ENCODE measurements at places on chromosomes 12 and 14.

GRCh38 chr12:131853832-131854797, 25.9 kb downstream of the MMP17 start:
- no peak for DNase-seq

GRCh38 chr14:98964171-98964570, 307.8 kb downstream of the BCL11B start:
- DNase-seq: no peak

GRCh38 chr14:62179367-62180018, 417.3 kb downstream of the SNAPC1 start:
- peak; percentile 43 for DNase-seq

DNA sequence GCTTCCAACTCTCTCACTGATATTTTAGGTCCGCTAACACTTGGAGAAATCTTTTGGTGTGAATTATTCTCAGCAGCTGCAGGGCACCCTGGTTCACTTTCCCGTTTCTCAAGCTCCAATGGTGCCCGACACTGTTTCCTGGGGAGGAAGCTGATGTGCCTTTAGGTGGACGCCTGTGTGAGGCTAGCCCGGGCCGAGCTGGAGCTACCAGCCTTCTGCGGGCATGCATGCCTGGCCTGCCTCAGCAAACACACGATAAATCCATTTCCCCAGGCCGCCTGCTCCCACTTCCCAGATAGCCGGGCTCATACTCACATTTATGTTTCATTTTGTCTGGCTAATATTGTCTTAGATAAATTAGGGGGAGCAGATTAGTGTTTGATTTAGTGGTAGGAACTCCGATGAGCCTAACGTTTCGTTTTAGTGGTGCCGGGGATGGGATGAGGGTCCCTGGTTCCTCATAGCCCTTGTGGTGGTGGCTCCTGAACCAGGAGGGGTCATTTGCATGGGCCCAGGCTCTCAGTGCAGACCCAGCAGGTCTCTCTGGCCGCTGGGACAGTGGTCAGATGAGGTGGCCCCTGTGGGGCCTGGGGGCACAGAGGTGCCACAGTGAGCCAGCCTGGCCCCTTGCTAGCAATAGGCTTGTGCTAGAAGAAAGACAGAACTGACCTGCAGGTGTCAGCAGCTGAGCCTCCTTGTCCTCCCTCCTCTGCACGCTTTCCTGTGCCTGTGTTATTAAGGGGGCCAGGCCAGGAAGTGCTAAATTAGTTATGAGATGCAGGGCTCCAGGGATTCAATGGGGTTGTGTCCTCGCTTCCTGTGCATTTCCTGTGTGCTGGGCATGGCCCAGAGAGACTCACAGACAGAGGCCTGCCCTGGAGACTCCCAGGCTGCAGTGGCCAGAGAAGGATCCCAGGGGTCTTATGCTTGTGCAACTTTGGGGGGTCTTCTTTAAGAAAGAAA, 88.3 kb downstream of the KIF26A start:
- DNase-seq: no peak

GRCh38 chr12:68422956-68423574, 90.9 kb upstream of the MDM1 start:
- DNase-seq: no peak

DNA sequence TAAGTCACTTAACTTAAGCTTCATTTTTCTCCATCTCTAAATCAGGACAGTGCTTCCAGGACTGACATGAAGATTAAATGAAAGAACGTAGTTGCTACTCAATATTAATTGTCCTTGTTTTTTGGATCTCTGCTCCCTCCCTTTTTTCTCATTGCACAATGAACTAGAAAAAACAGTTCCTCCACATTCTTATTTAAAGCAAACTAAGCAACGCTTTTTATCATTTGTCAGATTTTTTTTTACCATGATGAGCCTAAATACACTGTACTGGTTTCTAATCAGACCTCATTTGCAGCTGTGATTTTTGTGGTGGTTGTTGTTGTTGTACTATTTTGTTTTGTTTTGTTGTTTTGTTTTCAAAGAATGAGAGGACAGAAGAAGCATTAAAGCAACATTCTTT, 23.2 kb upstream of the PARP11 start:
- no peak for DNase-seq

DNA sequence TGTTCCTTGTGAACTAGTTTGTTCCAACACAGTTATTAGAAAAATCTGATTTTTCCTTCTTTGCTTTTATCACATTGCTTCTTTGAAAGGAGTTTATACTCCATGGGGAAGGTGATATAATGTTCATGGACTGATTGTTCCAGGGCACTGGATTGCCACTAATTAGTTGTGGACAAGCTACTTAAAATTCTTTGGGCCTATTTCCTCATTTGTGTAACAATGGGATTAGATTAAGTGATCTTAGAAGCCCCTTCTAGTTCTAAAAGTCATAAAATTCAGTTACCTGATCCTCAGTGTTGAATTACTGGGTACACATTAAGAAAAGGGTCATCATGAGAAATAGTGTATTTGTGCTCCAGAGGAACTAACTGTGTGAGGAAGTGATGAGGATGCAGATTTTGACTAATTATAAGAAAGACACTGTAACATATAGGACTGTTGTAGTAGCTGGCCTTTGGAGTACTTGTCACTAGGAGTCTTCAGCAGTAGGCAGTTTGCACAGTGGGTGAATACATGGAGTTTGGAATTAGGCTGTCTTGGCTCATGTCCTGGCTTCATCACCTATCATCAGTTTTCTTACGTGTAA, 82.2 kb downstream of the MIA2 start:
- DNase-seq: no peak

GRCh38 chr12:23217158-23217557, 592.2 kb downstream of the ETNK1 start:
- no peak for DNase-seq

GRCh38 chr14:104639885-104640548, 35.4 kb upstream of the TMEM179 start:
- DNase-seq: peak; percentile 46

DNA sequence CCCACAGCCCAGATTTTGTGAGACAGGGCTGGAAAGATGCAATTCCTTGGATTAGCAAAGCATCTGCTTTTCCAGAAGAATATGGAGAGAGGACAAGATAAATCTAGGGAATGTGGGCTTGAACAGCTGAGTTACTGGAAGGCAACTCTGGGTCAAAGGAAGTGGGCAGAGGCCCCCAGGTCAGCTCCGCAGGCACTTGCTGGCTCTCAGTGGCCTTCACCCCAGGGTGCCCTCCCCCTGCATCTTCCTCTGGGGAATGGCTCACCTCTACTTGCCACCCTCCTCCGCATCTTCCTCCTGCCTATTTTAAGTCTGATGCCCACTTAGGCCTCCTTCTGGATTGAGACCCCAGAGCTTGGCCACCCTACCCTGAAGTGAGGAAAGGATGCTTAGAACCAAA, 10.5 kb upstream of the PNMA1 start:
- no peak for DNase-seq

- no peak for DNase-seq
Observed at GRCh38 chr12:59040656-59041055, 120.4 kb upstream of the LRIG3 start.

GRCh38 chr12:53990311-53991076, 5.5 kb downstream of the HOXC10 start:
- no peak for DNase-seq

Measured in CD4-positive, CD25-positive, alpha-beta regulatory T cell (primary cell).